ENCODE measurements at places on chromosomes 3 and 15.

GRCh38 chr3:39064646-39065045, 12.8 kb downstream of the WDR48 start:
- H3K4me3 ChIP-seq, result no peak overlapping the region
- peaks cover 2% of the 10 kb centered on the region for H3K4me1 ChIP-seq
- H3K36me3 ChIP-seq, result peaks cover 15% of the 10 kb centered on the region
- no peak overlapping the region for H3K27ac ChIP-seq

- no peaks in the 10 kb centered on the region for H3K36me3 ChIP-seq
- H3K4me3 ChIP-seq, result no peak overlapping the region
- peaks cover 9% of the 10 kb centered on the region for H3K4me1 ChIP-seq
These were observed 49.7 kb upstream of the TSPAN3 start for GRCh38 chr15:77120576-77120975.

GRCh38 chr3:46482632-46483350, 15.0 kb upstream of the RTP3 start:
- H3K4me3 ChIP-seq, result no peak overlapping the region
- no peak overlapping the region for H3K27ac ChIP-seq
- no peak for DNase-seq
- no peaks in the 10 kb centered on the region for H3K27me3 ChIP-seq
- no peaks in the 10 kb centered on the region for H3K36me3 ChIP-seq
- no peaks in the 10 kb centered on the region for H3K4me1 ChIP-seq

- H3K27ac ChIP-seq, result no peak overlapping the region
- no peaks in the 10 kb centered on the region for H3K27me3 ChIP-seq
- DNase-seq, result peak; percentile 16
These were observed 42.0 kb upstream of the FAM98B start for GRCh38 chr15:38411902-38412301.

GRCh38 chr15:49901996-49902684, 216.9 kb downstream of the ATP8B4 start:
- no peaks in the 10 kb centered on the region for H3K4me1 ChIP-seq
- no peak overlapping the region for H3K27ac ChIP-seq
- peaks cover 75% of the 10 kb centered on the region for H3K36me3 ChIP-seq
- DNase-seq, result no peak
- H3K27me3 ChIP-seq, result no peaks in the 10 kb centered on the region
- no peak overlapping the region for H3K4me3 ChIP-seq

GRCh38 chr3:195467641-195468390, 25.0 kb upstream of the ACAP2 start:
- no peaks in the 10 kb centered on the region for H3K4me1 ChIP-seq
- H3K36me3 ChIP-seq, result no peaks in the 10 kb centered on the region
- no peaks in the 10 kb centered on the region for H3K27me3 ChIP-seq
- DNase-seq, result no peak

DNA sequence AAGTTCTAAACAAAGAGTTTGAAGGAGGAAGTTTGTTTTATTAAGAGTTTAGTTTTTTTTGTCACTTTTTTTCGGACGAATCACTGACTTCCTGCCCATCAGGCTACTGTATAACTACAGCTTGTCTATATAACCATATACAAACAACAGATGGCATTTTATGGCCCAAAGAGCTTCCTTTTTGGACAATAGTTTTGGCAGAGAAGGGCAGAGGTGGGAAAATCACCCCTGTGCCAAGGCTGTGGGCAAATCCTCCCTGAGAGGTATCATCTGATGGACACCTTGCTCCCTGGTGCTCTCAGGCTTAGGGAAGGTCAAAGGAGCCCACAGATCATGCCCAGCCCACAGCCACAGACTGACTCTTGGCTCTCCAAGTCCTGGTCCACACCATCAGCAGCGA, 113.4 kb downstream of the OXNAD1 start:
- DNase-seq, result no peak
- peaks cover 5% of the 10 kb centered on the region for H3K4me1 ChIP-seq
- H3K27ac ChIP-seq, result no peak overlapping the region
- H3K36me3 ChIP-seq, result peaks cover 10% of the 10 kb centered on the region
- H3K27me3 ChIP-seq, result no peaks in the 10 kb centered on the region
- H3K4me3 ChIP-seq, result no peak overlapping the region

GRCh38 chr15:90860942-90861675, 7.3 kb upstream of the FURIN start:
- peaks cover 17% of the 10 kb centered on the region for H3K4me1 ChIP-seq
- no peaks in the 10 kb centered on the region for H3K36me3 ChIP-seq
- H3K27me3 ChIP-seq, result no peaks in the 10 kb centered on the region
- DNase-seq, result no peak

DNA sequence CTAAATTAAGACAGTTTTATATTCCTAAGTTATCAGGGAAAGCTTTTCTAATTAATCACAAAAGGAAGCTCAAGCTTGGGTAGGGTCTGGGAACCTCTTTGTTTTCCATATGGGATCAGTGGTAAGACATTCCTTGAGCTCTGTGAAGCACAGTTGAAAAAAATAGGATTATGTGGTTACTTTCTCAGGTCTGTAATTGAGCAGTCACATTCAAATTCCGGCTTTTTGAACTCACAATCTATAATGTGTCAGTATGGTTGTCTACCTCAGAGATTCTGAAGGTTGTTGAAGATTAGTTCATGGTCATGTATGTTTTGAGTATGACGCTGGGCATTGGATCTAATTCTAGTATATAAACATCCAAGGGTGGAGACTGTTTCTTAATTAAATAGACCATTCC, 364.5 kb downstream of the LPP start:
- no peak overlapping the region for H3K27ac ChIP-seq
- H3K4me1 ChIP-seq, result no peaks in the 10 kb centered on the region
- no peak overlapping the region for H3K4me3 ChIP-seq
- no peaks in the 10 kb centered on the region for H3K27me3 ChIP-seq

DNA sequence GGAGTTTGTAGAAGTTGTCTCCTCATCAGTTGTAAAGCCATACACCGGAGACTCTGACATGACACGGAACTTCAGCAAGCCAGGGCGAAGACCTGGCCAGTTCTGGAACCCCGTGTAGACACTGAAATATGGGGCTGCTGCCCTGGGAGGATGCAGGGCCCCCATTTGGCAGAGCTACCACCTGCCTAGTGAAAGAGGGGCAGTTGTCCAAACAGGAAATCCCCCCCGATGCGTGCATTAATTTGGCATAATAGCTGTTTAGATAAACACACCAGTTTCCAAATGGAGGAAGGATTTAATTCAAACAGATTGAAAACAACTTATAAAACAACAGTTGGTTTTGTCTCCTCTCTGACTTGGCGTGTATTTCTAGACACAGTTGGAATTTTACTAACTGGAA, 357.2 kb downstream of the GABRG3 start:
- no peak for DNase-seq
- no peaks in the 10 kb centered on the region for H3K4me1 ChIP-seq
- no peaks in the 10 kb centered on the region for H3K36me3 ChIP-seq
- no peaks in the 10 kb centered on the region for H3K27me3 ChIP-seq
- no peak overlapping the region for H3K27ac ChIP-seq
- no peak overlapping the region for H3K4me3 ChIP-seq

GRCh38 chr3:167705840-167706239, 28.9 kb downstream of the PDCD10 start:
- no peak for DNase-seq
- H3K4me3 ChIP-seq, result no peak overlapping the region
- no peaks in the 10 kb centered on the region for H3K27me3 ChIP-seq
- H3K36me3 ChIP-seq, result peaks cover 62% of the 10 kb centered on the region
- no peaks in the 10 kb centered on the region for H3K4me1 ChIP-seq
- no peak overlapping the region for H3K27ac ChIP-seq

DNA sequence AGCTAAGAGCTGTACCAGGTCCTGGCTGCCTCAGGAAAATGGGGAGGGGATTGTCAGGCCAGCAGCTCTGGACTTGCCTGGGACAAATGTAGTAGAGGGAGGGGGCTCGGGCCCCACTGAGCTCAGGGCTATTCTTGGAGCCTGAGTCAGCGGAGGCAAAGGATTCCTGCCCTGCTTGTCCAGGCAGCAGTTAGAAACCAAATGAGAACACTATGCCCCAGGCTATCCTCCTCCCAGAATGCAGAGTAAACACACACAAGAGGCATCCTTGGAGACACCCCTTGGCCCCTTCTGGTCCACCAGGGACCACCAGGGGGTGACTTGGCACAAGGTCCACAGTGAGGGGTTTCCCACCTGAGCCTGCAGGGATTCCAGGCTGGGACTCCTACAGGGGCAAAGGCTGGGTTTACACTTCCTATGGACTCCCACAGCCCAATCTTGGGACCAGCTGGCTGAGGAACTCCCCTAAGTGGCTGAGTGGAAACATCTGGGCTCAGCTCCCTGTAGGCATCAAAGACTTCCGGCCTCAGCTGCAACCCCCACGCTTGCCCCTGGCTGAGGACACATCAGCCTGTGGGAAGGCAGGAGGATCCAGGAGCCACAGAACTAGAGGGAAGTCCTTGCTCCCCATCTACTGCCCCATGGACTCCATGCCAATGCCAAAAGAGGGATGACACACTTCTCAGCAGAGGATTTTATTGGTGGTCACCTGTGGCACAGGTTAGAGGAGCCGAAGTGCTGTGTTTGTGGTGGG, 3.4 kb upstream of the COL7A1 start:
- H3K4me3 ChIP-seq, result no peak overlapping the region
- H3K27ac ChIP-seq, result no peak overlapping the region
- H3K4me1 ChIP-seq, result peaks cover 12% of the 10 kb centered on the region
- DNase-seq, result no peak
- peaks cover 15% of the 10 kb centered on the region for H3K27me3 ChIP-seq

GRCh38 chr3:53318522-53318921, 28.8 kb downstream of the DCP1A start:
- H3K4me1 ChIP-seq, result peaks cover 2% of the 10 kb centered on the region
- no peak for DNase-seq
- H3K4me3 ChIP-seq, result no peak overlapping the region
- no peak overlapping the region for H3K27ac ChIP-seq
- H3K27me3 ChIP-seq, result no peaks in the 10 kb centered on the region
- peaks cover 19% of the 10 kb centered on the region for H3K36me3 ChIP-seq

- H3K4me3 ChIP-seq, result no peak overlapping the region
- peak overlapping the region; percentile 57 for H3K27ac ChIP-seq
- DNase-seq, result no peak
- peaks cover 28% of the 10 kb centered on the region for H3K4me1 ChIP-seq
These were observed 52.6 kb downstream of the MBNL1 start for GRCh38 chr3:152321200-152321954.

DNA sequence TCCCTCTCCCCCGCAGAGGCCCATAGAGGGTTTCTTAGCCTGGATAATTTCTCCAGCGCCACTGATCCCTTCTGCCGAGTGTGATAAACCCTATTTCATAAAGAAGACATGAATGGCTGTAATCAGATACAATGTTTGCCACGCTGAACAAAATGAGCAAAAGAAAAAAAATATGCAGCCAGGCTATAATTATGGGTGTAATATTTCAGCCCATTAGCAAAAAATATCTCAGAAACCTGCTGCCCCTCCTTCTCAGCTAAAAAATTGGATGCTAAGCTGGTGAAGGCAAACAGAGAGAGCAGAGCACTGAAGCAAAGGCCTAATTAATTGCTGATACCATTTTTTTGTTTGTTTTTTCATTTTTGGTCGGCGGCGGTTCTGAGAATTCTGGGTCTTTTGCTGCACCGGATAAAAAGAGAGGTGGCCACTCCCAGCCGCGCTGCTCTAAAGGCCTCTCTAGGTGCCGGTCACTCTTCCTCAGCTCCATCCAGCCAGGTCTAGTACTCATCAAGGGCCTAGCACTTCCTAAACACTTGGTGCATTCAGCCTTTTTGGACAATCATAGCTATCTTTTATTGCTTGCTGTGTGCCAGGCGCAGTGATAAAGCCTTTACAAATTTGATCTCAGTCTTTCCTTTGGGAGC, 128.7 kb upstream of the TLE3 start:
- no peak overlapping the region for H3K4me3 ChIP-seq
- H3K36me3 ChIP-seq, result no peaks in the 10 kb centered on the region
- H3K27ac ChIP-seq, result no peak overlapping the region
- peaks cover 5% of the 10 kb centered on the region for H3K4me1 ChIP-seq

- H3K4me3 ChIP-seq, result no peak overlapping the region
- no peaks in the 10 kb centered on the region for H3K36me3 ChIP-seq
- H3K4me1 ChIP-seq, result no peaks in the 10 kb centered on the region
These were observed 358.0 kb upstream of the TGFBR2 start for GRCh38 chr3:30248423-30248822.

- no peaks in the 10 kb centered on the region for H3K4me1 ChIP-seq
- no peaks in the 10 kb centered on the region for H3K27me3 ChIP-seq
These were observed 300.6 kb upstream of the KCNH8 start for GRCh38 chr3:18847583-18848197.

DNA sequence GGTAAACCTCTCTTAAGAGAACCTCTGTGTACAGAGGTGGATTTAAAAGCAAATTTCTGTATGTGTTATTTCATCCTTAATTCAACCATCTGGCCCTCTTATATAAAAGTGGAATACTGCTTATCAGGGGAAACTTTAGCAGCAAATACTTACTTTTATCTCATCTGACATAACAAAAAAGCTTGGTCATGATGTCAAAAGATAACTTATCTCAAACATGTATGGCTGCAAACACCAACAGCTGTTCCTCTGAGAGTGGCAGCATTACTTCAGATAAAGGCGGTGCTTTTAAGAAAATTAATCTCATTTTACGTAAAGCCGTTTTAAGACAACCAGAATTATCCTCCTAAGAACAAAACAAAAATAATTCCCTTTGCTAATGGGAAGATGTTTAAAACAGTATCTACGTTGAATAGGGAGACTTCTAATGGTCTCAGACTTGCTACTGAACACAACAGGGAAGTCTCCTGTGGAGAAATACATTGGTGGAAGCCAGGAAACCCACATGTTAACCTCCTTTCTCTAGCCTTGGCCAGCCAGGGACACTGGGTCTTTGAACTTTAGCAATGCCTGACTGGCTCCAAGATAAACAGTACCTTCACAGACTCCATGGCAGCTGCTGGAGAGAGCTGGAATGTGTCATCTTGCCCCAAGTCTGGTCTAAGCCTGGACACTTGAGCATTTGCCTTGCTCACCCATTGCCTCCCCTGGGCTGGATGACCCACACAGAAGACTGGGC, 18.1 kb downstream of the ARRDC4 start:
- peak; percentile 14 for DNase-seq
- peaks cover 13% of the 10 kb centered on the region for H3K36me3 ChIP-seq
- H3K4me3 ChIP-seq, result peak overlapping the region; percentile 34
- H3K27me3 ChIP-seq, result no peaks in the 10 kb centered on the region
- H3K4me1 ChIP-seq, result peaks cover 28% of the 10 kb centered on the region
- peak overlapping the region; percentile 4 for H3K27ac ChIP-seq

DNA sequence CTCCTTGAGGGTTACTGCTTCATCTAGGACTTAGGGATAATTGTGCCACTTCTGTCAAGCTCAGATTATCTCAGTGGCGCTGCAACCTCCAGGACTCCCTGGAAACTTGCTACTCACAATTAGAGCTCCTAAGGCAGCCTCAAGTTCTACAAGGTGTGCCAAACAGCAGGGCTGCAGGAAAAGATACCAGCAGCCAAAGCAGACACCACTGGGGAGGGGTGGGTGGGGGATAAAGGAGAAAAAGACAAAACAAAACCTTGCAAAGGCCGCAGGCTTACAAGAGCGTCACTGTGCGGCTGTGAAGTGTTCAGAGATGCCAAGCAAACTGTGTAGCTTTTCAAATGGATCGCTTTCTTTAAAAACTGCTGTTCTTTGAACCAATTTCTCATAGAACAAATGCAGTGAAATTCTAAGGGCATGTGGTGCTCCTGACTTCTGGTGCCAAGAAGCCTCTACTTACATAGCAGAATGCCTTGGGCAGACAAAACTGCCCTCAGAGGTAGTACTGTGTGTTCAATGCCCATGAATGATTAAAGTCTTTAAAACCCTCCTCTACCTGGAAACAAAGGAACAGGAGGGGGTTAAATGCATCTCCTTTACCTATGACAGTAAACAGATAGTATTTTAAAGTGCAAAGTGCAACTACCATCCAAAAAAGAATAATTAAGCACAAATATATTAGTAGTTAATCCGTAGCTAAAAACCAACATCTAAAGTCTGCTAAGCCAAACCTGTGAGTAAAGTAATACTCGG, 353.4 kb downstream of the FOXP1 start:
- DNase-seq, result no peak
- H3K4me1 ChIP-seq, result peaks cover 42% of the 10 kb centered on the region
- H3K27me3 ChIP-seq, result no peaks in the 10 kb centered on the region
- no peak overlapping the region for H3K4me3 ChIP-seq
- no peaks in the 10 kb centered on the region for H3K36me3 ChIP-seq
- H3K27ac ChIP-seq, result no peak overlapping the region

Data from common myeloid progenitor, CD34-positive (primary cell).